HFFc6 (cell line): ENCODE measurements at places on chromosomes 4 and X. TPM values are rescaled to one million over a fixed set of nuclear protein-coding genes. Genes with fewer than 3 reads are reported as not detected.
A peak's percentile ranks its signal among the peaks of the same experiment; 100 is the strongest.

ZMAT1 gene
- 0.23 and 1.2 TPM in 2 replicates for total RNA-seq

DMP1 gene
- total RNA-seq = not detected in 3 replicates

SYNPO2 gene
- 12.0 to 38.6 TPM (median 23.5 TPM) in 3 replicates for total RNA-seq

PAGE1 gene
- not detected in 3 replicates for total RNA-seq

BMPR1B gene
- total RNA-seq = not detected in 3 replicates

PAGE2 gene
- total RNA-seq = not detected in 3 replicates

GRCh38 chr4:40995850-40996249 lies 218.5 kb downstream of the APBB2 start:
- no peaks in the 10 kb centered on the region; the same call in none of the 2 replicates for H3K36me3 ChIP-seq
- peaks cover 73% of the 10 kb centered on the region for H3K4me1 ChIP-seq
- H3K4me3 ChIP-seq = no peak overlapping the region
- H3K27ac ChIP-seq = peak overlapping the region; percentile 60
- H3K27me3 ChIP-seq = no peaks in the 10 kb centered on the region

- H3K27ac ChIP-seq = no peak overlapping the region; the same call in 1 of the 2 replicates
- H3K4me1 ChIP-seq = peaks cover 42% of the 10 kb centered on the region
- H3K27me3 ChIP-seq = peaks cover 5% of the 10 kb centered on the region
- H3K4me3 ChIP-seq = no peak overlapping the region
- H3K36me3 ChIP-seq = no peaks in the 10 kb centered on the region
Observed at GRCh38 chr4:1204286-1204827, 32.0 kb upstream of the SPON2 start.

- H3K27me3 ChIP-seq = no peaks in the 10 kb centered on the region; the same call in none of the 2 replicates
- no peak overlapping the region for H3K4me3 ChIP-seq
- H3K27ac ChIP-seq = peak overlapping the region; percentile 58
- DNase-seq = peak; percentile 53
- peaks cover 19% of the 10 kb centered on the region for H3K4me1 ChIP-seq
- peaks cover 17% of the 10 kb centered on the region for H3K36me3 ChIP-seq
Observed at GRCh38 chr4:182695842-182696241, 221.3 kb downstream of the DCTD start.

DNA sequence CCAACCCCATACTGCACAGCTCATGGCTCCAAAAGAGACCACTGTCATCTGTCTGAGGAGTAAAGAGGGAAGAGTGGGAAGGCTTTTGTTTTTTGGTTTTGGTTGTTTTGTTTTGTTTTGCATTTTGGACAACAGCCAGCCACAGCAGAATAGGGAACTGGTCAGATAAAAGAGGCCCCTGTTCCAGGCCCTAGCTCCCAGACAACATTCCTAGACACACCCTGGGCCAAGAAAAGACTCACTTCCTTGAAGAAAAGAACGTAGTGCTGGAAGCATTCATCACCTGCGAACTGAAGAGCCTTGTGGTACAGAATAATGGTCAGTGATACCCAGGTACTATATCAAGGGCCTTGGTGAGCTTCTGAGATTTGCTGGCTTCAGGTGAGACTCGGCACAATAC lies 619.4 kb upstream of the SPANXN1 start:
- no peak overlapping the region for H3K4me3 ChIP-seq
- H3K27ac ChIP-seq = no peak overlapping the region
- no peaks in the 10 kb centered on the region for H3K4me1 ChIP-seq
- no peaks in the 10 kb centered on the region for H3K36me3 ChIP-seq

DNA sequence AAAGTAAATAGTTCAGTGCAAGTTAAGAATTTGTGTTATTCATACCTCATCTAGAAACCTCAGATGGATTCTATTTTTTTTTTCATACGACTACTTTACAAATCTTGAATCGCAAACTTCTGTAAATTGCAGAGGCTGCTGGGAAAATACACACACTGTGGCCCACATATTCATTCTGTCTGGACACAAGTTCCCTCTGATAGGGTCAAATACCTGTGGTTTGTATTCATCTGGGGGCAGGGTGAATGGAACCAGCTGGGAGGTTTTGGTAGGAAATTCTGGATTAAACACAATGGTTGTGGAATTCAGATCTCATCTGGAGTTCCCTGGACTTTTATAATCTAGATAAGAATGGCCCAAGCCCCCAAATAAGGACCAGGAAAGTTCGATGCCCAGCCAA lies 56.2 kb downstream of the SPATA18 start:
- no peaks in the 10 kb centered on the region for H3K36me3 ChIP-seq
- H3K27ac ChIP-seq = no peak overlapping the region
- H3K4me3 ChIP-seq = no peak overlapping the region

GRCh38 chr4:51995647-51996220 lies 24.4 kb downstream of the LRRC66 start:
- H3K36me3 ChIP-seq = no peaks in the 10 kb centered on the region
- no peak overlapping the region for H3K4me3 ChIP-seq

DNA sequence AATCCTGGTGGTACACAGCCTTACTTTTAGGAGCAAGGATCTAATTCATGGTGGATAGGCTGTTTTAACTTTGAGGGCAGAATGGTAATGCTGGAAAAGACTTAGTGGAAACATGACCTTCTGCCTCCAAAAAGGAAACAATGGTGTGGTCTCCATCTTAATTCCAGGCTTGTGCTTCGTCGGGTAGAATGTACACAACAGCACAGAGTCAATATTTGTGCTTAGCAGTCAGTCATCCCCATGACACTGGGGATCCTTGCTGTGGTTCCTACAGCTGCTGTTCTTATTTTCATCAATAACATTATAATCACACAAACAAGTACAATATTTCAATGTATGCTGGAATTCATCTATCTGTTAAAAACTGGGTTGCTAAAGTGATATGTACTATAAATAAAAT lies 104.4 kb downstream of the HHIP start:
- H3K4me1 ChIP-seq = 0 out of 2 replicates have a peak, but pooled peaks cover 4% of the 10 kb centered on the region
- H3K36me3 ChIP-seq = no peaks in the 10 kb centered on the region

DNA sequence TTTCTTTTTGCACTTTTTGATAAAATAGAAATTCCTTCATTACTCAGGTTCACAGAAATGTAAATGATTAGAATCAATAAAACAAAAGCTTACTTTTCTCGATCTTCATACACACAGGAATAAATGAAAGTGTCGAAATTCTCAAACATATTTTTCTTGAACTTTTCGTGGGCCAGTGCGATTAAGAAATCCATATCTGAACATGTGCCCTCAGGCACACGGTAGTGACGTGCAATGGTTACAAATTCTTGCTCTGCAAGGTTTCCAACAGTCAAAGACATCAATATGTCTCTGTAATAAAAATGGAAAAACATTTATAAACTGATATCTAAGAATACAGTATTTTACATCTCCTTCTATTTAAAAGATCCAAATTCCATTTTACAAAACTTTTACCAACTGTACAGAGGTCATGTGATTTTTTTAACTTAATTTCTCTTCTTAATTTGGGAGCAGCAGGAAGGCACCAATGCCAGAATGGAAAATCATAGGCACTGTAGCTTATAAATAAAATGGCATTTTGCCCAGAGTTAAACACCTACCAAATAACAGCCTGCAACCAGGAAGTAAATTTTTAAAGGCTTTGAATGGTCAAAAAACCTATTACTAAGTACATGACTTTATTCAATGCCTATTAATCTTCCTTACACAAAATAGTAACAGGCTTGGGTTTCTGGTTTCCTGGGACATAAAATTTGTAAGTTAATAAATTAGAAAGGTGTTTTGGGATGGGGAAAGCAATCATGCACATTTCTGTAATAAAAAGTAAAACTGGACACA lies 165.0 kb downstream of the EFHC2 start:
- H3K27ac ChIP-seq = no peak overlapping the region
- no peaks in the 10 kb centered on the region; the same call in 1 of the 2 replicates for H3K27me3 ChIP-seq
- H3K36me3 ChIP-seq = no peaks in the 10 kb centered on the region
- no peak for DNase-seq
- H3K4me1 ChIP-seq = no peaks in the 10 kb centered on the region

DNA sequence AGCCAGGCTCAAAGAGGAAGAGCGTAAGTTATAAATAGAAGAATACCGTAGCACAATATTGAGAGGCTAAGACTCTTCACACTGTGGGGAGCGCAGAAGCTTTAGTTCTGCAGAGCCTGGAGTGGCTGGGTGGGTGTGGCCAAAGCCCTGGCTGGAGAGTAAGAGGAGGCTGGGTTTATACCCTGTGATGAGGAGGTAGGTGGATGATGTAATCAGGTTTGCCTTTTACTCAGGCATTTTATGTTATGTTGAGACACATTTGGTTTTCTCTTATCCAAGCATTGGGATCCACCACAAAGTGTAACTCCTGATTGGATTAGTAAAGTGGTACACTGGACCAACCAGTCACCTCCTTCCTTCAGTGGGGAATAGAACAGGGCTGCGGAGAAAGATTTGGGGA lies 13.9 kb downstream of the CDS1 start:
- H3K36me3 ChIP-seq = no peaks in the 10 kb centered on the region
- H3K4me3 ChIP-seq = no peak overlapping the region

DNA sequence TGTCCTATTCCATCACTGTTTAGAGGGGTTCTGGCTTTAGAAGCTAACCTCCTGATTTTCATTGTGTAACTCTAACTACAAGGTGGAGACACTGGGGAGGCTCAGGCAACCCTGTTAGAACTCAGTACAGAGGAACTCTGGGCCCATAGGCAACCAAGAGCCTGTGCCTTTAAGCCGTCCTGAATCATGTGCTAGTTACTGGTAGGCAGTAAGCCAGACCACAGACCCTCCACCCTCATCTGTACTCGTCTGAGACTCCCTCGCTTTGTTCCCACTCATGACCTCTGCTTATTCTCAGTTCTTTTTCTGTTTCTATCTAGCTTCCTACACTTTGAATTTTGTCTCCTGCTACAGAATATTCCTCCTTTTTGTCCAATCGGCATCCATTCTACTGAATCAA lies 31.4 kb downstream of the TBC1D1 start:
- H3K4me1 ChIP-seq = no peaks in the 10 kb centered on the region
- H3K27me3 ChIP-seq = peaks cover 16% of the 10 kb centered on the region
- no peaks in the 10 kb centered on the region for H3K36me3 ChIP-seq
- DNase-seq = no peak
- H3K27ac ChIP-seq = no peak overlapping the region

GRCh38 chr4:48368389-48368788 lies 27.1 kb downstream of the SLAIN2 start:
- no peaks in the 10 kb centered on the region; the same call in 1 of the 2 replicates for H3K27me3 ChIP-seq
- H3K27ac ChIP-seq = no peak overlapping the region
- H3K4me1 ChIP-seq = peaks cover 43% of the 10 kb centered on the region
- DNase-seq = no peak
- H3K36me3 ChIP-seq = no peaks in the 10 kb centered on the region
- no peak overlapping the region for H3K4me3 ChIP-seq

GRCh38 chr4:88219099-88219498 lies 60.7 kb upstream of the ABCG2 start:
- no peak overlapping the region for H3K4me3 ChIP-seq
- peaks cover 5% of the 10 kb centered on the region; the same call in 1 of the 2 replicates for H3K4me1 ChIP-seq
- peak; percentile 47 for DNase-seq
- H3K27me3 ChIP-seq = peaks cover 14% of the 10 kb centered on the region

GRCh38 chrX:57528670-57529255 lies 63.0 kb upstream of the ZXDB start:
- H3K4me3 ChIP-seq = no peak overlapping the region
- no peaks in the 10 kb centered on the region for H3K27me3 ChIP-seq
- no peak for DNase-seq
- no peaks in the 10 kb centered on the region for H3K4me1 ChIP-seq
